Uterus (tissue), 4 donors: ENCODE measurements at places on chromosomes 11 and 22.
A peak's percentile ranks its signal among the peaks of the same experiment; 100 is the strongest.

DNA sequence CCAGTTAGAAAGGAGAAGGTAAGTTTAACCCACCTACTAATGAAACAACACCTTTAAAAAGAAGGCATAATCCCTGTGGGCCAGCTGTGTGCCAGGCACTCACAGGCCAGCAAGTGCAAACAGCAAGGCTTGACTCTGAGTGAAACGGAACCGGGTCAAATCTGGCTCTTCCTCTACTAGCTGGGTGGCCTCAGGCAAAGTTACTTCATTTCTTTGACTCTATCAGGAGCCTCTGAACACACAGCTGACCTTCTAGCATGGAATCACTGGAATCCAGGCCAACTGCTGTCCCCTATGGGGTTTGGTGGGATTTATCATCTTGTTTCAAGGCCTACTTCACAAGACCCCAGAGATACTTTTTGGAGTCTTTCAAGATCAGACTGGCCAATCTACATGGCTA, 3.3 kb downstream of the RAB38 start:
- no peak for DNase-seq

- DNase-seq: peak; percentile 85
Measured at GRCh38 chr11:34192481-34193401, 87.3 kb downstream of the NAT10 start.

DNA sequence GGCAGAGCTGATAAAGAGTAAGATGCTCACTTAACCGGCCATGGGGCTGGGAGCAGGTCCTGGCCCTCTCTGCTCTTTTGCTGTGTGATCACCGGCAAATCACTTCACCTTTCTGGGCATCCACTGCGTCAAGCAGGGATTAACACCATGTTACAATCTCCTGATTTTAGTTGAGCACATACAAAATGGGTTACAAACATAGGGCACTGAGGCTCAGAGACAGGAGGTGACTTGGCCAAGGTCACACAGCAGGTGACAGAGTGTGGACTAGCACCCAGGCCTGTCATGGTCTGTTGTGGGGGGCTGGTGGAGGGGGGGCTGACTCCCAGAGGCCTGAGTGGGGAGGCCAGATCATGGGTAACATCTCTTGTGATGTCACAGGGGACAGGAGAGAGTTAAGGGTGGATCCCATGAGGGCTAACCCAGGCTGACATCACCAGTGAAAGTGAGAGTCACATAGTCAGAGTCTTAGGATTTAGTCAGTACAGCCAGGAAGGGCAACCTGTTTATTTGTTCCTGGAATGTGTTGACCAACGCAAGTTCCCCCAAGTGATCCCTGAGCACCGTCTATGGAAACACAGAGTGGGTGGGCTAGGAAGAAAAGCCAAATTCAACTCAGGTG, 27.8 kb downstream of the GDPD5 start:
- no peak for DNase-seq

DNA sequence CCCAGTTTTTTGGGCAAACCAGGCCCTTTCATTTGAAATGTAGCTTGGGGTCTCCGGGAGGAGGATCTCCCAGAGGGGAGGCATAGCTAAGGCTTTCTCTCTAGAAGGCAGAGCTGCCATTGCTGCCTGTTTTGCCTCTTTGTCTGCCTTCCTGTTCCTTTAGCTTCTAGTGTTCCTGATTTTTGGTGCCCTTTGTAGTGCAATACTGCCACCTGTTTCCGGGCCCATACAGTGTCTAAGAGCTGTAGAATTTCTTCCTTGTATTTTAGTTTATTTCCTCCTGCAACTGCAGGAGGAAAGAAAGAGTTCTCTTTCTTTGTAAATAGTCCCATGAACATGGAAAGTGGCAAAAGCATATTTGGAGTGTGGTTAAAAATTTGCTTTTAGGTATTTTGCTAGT, 19.3 kb upstream of the GLYATL1 start:
- DNase-seq: no peak

DNA sequence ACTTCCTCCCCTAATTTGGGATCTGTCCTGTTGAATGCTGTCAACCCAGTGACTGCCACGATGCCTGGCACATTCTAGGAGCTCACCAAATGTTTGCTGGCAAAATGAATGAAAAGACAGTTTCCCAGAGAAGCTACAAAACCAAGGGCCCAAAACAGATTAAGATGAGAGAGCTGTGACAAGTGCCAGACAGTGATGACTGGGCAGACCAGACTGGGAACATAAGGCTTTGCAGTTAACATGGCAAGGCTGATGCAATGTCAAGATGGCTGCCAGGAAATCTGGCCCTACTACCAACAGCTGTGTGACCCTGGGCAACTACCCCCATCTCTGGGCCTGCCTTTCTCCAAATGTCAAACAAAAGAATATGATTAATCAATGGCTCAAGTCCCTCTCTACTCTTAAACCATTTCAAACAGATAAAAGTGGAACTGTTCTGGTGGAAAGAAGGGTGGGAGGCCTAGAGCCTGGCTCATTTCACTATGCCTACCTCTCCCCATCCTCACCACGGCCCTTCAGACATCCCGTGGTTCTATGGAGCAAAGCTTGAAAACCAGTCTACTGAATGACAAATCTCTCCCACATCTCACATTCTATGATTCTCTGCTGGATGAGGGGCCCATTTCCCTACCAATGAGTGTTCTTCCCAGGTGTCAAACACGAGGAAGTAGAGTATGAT, 12.8 kb downstream of the AP1B1 start:
- no peak for DNase-seq

DNA sequence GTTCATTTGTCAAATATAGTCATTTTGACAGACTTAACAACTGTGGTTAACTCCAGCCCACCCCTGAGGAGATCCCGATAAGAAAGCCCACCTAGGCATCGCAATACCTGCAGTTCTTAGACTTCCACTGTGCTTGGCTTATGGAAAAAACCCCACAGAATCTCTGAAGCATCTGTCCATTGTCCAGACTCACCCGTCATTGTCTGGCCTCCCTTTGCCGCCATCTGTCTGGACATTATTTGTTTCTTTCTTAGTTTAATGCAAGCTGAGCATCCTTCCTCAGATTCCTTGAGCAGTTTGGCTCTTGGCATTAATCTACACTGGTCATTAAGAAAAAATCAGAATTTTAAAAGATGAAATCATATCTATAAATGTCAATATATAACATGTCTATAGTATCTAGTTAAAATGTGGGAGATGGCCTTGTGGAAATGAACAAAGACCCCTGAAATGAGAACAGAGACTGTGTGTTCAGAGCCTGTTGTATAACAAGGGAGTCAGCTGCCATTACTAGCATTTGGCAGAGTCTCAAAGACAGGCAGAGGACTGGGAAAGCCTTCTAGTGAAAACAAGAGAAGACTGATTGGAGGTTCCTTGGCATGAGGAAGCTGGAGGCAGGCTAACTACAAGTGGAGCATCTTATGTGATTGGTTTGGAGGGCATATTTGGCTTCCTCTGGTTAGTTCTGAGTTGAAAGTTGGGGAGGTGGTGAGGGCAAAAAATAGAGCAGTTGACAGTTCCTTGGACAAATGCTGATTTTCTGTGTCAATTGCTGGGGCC, 80.4 kb downstream of the SPON1 start:
- DNase-seq: no peak

GRCh38 chr11:18229501-18229900, 7.1 kb downstream of the SAA4 start:
- DNase-seq: no peak
